Motor neuron (in vitro differentiated cells): ENCODE measurements at places on chromosomes 16 and 17. TPM values are rescaled to one million over a fixed set of nuclear protein-coding genes. Genes with fewer than 3 reads are reported as not detected.

The GUCY2D gene
- 1.1 TPM in 1 of 2 replicates, not detected in the other for total RNA-seq

The KRT39 gene
- not detected in 2 replicates for total RNA-seq

The LPO gene
- 0.14 and 0.22 TPM in 2 replicates for total RNA-seq

The NOXO1 gene
- not detected in 2 replicates for total RNA-seq

The OTOA gene
- 0.10 and 0.32 TPM in 2 replicates for total RNA-seq

The MT1M gene
- total RNA-seq, result not detected in 2 replicates

The TMED6 gene
- 0.59 and 1.5 TPM in 2 replicates for total RNA-seq

The OR1A1 gene
- total RNA-seq, result 0.25 TPM in 1 of 2 replicates, not detected in the other

The WFIKKN1 gene
- 9.0 and 10.2 TPM in 2 replicates for total RNA-seq

The MT1H gene
- not detected in 2 replicates for total RNA-seq

The RAB11FIP4 gene
- 23.0 and 26.5 TPM in 2 replicates for total RNA-seq

The SMARCE1 gene
- total RNA-seq, result 216 and 218 TPM in 2 replicates

The MPDU1 gene
- 47.1 and 52.7 TPM in 2 replicates for total RNA-seq

The CTRB2 gene
- 0.13 and 0.22 TPM in 2 replicates for total RNA-seq

The SPN gene
- total RNA-seq, result 0.56 and 0.65 TPM in 2 replicates

The NOTUM gene
- not detected in 2 replicates for total RNA-seq

The RAP1GAP2 gene
- 3.8 and 4.5 TPM in 2 replicates for total RNA-seq

The SLFN14 gene
- total RNA-seq, result 0.46 TPM in 1 of 2 replicates, not detected in the other

DNA sequence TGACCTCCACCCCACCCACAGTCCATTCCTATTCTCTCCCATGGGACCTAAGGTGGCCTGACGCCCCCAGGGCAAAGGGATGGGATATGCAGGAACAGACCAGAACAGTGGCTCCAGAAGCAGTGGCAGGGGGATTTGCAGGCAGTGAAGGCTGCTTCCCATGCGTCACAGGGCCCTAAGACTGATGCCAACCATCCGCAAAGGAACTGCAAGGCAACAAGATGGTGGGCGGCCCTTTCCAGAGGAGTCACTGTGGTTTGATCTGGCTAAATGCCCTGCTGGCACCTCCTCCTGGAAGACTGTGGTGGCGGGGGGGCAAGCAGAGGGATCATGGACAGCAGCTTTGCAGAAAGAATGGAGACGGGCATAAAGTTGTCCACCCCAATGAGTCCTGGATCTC, 4.4 kb upstream of the SLC39A11 start:
- ATAC-seq, result no peak

DNA sequence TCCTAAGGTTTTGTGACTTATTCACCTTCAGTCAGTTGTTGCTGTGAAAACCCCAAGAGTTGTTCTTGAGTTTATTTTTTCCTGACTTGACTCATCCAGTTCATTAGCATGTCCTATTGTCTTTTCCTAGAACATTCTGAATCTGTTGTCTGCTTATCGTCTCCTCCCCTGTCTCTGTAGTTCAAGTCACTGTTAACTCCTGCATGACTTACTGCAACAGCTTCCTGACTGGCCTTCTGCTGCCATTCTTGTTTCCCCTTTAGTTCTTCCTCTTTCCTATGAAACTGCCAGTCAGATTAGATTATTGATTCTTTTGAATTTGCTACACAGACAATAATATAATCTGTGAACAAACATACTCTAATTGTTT, 161.5 kb downstream of the FTO start:
- peak; percentile 99 for ATAC-seq

GRCh38 chr17:36657763-36658490, 56.5 kb downstream of the MRM1 start:
- ATAC-seq, result peak; percentile 65

DNA sequence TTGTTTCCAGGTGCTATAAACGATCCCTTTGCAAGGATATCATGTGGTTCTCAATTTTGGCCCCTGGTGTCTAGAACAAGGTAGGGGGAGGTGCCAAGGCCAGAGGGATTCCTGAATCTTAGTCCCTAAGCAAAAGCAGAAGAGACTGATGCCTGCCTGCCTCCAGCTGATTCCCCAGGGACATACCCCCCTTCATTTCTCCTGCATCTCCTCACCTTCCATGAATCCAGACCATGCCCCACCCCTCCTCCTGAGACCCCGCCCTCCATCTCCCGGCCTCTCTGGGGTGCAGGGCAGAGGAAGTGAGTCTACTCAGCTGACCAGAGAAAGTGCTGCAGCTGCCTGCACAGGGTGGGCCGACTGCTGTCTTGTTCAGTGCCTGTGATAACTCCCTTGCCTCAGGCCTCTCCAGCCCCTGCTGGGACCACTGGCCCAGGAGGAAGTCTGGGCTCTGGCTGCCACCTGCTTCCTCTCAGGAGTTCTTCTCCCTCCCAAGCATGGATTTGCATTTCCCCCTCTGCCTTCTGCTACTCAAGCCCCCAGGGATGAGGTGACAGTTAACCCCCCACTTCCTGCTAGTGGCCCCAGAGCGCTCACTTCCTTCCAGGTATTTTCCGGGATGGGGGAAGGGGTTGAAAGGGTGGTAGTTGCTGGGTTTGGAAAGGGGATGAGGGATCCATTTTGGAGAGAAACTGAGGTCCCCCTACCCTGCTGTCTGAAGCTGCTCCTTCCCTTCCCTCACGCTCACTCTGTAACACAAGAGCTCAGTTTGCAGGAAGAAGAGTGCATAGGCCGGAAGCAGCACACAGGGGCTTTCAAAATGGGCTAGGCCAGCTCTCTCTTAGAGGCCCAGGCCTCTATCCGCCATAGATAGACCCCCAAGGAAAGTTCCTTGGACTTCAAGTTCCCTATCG, 10.5 kb upstream of the TSPOAP1 start:
- peak; percentile 47 for ATAC-seq

GRCh38 chr17:31835984-31836383, 23.1 kb downstream of the COPRS start:
- ATAC-seq, result no peak

DNA sequence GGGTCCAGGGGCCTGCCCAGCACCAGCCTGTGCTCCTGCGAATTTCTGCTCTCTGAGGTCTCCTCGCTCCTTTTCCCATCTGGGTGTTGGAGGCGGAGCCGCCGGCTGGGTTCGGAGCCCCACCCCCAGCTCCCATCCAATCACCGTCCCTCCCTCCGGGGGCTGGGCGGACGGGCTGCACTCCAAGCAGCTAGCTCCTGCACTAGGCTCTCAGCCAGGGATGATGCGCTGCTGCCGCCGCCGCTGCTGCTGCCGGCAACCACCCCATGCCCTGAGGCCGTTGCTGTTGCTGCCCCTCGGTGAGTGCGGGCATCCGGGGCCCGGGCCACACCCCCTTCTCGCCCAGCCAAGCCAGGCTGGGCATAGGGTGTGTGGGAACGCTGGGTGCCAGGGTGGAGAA, at the start of gene NRN1L:
Gene NRN1L (plus strand): TSS at position 202 of the 400 bp plus-strand sequence. CDS start 19 bp downstream, at position 221.
- ATAC-seq, result peak; percentile 93

GRCh38 chr16:53768167-53768566, 64.2 kb downstream of the FTO start:
- peak; percentile 17 for ATAC-seq

DNA sequence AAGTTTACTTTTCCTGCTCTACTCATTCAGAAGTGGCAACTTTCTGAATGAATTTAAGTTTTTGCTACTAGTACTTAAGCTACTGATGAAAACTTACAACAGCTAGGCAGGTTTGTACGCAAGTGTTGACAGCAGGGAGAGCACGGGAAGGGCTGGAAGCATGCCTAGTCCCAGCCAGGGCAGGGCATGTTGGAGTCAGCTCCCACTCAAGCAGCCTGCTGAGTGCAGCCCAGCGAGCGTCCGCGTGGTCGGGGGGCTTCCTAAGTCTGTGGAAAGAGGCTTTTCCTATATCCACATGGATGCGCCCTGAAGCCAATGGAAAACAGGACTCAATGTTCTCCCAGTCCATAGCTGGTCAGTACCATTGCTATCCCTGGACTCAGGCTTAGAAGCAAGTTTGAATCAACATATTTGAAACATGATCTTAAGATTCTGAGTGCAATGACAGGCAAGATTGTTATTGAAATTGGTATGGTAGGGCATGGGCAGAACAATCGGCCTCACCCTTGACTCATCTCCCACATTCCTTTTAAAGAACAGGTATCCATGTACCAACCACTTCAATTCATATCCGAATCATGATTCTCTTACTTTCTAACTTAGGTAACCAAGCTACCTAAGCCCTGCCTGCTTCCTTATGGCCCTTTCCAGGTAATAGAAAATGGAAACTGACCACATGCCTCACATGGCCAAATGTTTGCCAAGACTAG, 22.5 kb downstream of the CYB5D2 start:
- ATAC-seq, result no peak

- no peak for ATAC-seq
Observed at GRCh38 chr17:35821308-35821707, 12.0 kb downstream of the TAF15 start.

GRCh38 chr16:86044241-86044671, 145.3 kb downstream of the IRF8 start:
- ATAC-seq, result no peak

DNA sequence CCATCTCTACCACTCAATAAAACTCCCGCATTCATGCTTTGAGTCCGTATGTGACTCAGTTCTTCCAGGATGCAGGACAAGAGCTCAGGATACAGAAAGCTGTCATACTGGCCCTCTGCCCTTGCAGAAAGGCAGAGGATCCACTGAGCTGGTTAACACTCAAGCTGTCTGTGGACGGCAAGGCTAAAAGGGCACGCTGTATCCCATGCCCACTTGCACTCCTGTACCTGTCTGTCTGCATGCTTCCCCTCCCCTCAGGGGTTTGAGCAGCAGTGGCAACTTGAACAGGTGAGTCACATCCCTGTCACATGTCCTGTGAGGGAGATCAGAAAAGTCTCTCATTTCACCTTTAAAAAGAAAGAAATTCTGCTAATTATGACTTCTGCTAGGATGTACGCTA, 293.8 kb downstream of the HS3ST3B1 start:
- no peak for ATAC-seq

DNA sequence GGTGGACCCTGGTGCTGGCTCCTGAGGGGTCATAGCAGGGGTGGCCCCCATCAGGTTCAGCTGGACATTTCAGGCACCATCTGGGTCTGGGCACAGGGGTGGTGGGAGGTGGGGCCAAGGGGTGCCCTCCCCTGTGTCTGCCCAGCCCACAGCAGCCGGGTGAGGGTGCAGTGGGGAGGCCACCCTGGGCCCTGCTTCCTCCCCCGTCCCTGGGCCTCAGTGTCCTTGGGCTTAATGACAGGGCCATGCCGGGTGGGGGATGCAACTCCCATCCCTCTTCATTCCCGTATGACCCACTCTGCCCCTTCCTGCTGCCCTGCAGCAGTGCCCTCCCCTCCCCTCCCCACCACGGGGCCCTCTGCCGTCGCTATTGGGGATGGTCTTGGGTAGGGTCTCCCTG, 10.7 kb downstream of the CPNE7 start:
- no peak for ATAC-seq

- ATAC-seq, result peak; percentile 5
Observed at GRCh38 chr17:54967621-54968261, 713 bp downstream of the COX11 start.

- no peak for ATAC-seq
Observed at GRCh38 chr16:49284962-49285361, 3.3 kb upstream of the CBLN1 start.

- ATAC-seq, result peak; percentile 59
Observed at GRCh38 chr17:18182978-18183333, 672 bp upstream of the ALKBH5 start.

GRCh38 chr17:79970576-79971068, 65.0 kb downstream of the TBC1D16 start:
- ATAC-seq, result peak; percentile 42

- ATAC-seq, result peak; percentile 81
Observed at GRCh38 chr16:74998481-74999218, at the start of gene ZNRF1. ZNRF1 (plus strand) TSS chr16:74999024; CDS start chr16:74999672, 648 bp downstream.

- no peak for ATAC-seq
Observed at GRCh38 chr17:76407509-76407908, 23.1 kb downstream of the SPHK1 start.

- no peak for ATAC-seq
Observed at GRCh38 chr16:65201511-65201910, 79.6 kb upstream of the CDH11 start.

GRCh38 chr16:46772463-46772862, 24.3 kb upstream of the MYLK3 start:
- ATAC-seq, result no peak

DNA sequence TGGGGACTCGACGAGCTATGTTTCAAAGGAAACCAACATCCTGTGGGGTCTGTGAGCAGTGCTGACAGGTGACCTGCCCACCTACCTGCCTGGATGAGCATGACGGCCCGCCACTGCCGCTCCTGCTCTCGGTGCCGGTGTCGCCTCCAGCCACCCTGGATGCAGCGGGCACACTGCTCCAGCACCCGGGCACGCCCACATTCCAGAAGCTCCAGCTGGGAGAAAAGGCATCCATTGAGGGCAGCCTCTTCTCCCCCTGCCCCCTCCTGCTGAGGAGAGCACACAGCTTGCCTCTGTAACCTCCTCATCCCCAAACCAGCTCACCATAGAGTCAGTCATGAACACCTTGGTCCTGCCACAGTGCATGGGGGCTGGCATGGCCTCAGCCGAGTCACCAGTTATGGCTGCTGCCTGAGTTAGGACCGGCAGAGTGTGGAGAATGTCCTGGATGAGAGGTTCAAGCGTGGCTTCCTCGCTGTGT, 14.3 kb downstream of the ZNHIT3 start:
- ATAC-seq, result no peak

DNA sequence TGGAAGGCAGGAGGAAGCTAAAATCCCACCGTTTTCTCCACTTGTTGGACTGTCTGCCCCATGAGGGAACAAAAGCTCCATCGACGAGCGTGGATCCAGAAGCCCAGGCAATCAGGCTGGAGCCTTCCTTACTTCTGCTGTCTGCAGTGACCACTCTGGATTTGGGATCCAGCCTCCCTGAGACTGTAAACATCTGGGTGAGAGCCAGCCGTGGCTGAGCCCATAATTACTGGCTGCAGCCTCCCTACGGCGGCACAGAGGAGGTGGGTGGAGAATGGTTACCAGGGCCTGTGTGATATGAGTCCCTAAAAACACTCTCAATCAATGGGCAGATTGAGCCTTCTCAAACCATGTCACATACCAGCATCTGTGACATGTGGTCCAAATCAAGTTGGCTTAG, 158.2 kb downstream of the FOXL1 start:
- no peak for ATAC-seq

DNA sequence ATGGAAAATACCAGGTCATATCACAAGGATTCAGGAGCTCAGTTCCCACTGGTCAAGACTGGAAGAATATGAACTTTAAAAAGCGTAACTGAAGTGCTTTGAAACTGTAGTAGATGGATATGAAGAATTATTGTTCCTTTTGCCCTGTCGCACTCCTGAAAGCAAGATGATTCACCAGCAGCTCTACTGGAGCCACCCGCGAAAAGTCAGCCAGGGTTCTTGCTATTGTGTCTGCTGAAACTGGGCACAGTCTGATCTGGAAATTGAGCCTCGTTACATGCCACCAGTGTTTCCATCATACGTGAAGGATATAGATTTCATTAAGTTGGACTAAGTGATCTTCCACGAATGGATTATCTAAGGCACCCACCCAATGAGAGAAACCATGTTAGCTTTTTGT, 16.6 kb downstream of the AP2B1 start:
- no peak for ATAC-seq
